ENCODE measurements at places on chromosomes 2 and 18.

GRCh38 chr18:64929036-64929435 is 780.1 kb upstream of the LINC00305 start:
- DNase-seq, result no peak

GRCh38 chr2:240918258-240919091 is 12.3 kb downstream of the CROCC2 start:
- peak; percentile 5 for DNase-seq

GRCh38 chr2:188663301-188663700 is 310.9 kb upstream of the COL3A1 start:
- no peak for DNase-seq

DNA sequence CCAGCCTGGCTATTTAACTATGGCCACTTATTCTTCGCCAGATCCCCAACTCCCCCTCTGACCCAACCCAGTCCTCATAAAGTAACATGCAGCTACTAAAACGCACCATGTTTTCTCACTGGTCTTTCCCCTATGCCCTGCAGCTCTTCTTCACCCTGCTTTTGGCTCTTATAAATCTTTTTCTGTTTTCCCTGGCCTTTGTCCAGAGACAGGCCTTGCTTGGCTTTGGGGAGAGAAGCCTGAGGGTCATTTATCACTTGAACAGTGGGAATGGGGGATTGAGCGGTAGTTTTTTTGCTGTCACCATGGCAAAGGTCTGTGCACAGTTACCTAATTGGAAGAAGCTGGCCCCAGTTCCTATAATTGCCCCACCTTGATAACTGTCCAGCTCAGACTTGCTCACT is 202.9 kb upstream of the NT5C1B start:
- DNase-seq, result no peak

DNA sequence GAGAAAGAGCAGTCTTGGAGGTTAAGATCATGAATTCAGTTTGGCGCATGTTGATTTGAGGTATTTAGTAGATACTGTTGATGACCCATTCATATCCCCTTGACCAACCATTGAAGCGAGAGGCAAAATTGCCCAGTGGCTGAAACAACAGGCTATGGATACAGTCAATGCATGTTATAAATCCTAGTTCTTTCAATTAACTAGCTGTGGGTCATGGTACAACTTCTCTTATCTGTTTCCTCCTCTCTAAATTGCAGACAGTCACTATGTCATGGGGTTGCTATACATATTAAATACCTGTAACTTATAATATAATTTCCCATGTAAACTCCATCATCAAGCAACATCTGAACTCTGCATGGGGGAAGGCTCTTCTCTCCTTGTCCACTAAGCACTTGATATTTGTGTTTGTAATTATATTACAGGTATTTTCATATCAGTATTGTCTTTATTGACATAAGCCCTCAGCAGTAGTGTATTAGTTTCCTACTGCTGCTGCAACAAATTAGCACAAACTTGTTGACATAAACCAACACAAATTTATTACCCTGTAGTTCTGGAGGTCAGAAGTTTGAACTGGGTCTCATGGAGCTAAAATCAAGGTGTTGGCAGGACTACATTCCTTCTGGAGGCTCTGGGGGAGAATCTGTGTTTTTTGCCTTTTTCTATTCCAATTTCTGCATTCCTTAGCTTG is 61.7 kb upstream of the ACTR3 start:
- no peak for DNase-seq

DNA sequence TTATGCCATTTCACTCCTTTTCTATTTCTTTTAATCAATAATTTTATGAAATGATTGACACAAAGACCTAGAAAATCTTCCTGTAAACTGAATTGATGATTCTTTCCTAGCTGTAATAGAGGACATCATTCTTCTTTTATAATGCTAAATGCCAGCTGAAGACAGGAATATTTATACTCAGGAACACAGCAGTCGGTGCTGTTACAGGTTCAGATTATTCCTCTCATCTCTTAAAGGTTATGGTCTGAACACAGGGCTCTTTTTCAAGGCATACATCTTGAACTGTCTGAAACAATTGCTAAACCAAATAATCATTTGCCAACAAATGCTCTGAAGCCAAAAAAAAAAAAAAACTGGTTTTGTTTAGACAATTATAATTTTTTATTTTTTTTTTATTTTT is 305.0 kb upstream of the MMADHC start:
- DNase-seq, result no peak

- no peak for DNase-seq
Measured at GRCh38 chr18:58235001-58235436, 191.0 kb downstream of the NEDD4L start.

- DNase-seq, result no peak
Measured at GRCh38 chr2:58030771-58031170, 15.8 kb upstream of the VRK2 start.

DNA sequence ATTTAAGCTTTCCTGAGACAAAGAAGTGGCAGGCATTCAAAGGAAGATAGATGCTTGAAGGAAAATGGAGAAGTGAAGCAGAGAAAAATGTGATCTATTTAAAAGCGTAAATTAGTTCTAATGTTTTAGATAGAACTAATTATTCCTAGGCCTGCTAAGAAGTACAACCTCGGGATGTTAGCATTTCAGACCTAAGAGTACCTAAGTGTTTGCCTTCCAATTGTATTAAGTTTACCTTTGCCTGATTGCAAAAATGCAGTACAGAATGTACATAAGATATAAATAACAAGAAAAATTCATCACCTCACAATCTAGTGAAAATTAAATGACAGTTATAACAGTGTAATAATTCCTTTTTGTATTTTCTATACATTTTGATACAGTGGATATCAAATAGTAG is 71.1 kb upstream of the HNMT start:
- DNase-seq, result no peak

DNA sequence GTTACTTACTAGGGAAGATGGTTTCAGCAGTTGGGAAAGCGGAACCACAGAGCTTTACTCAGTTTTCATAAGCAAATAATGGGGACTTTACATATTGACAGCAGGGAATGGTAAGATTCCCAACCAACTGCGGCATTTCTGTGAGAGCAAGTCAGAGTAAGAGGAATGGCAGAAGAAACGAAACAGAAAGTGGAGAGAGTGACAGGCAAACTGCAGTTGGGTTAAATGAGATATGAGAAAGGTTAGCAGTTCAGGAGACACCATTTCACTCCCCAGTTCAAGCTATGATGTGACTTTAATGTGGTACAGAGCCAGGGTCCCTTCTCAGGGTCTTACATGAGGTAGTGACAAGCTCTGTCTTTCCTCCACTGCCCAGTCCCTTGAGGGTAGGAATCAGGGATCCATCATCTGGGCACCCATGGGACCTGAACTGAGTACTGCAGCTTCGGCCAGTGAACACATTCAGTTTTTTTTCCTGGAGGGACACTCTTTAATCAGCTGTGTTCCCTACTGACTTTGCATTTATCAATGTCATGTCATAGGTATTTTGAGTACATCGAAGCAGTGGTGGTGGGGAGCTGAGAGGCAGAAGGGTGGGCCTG is 33.0 kb upstream of the GREB1 start:
- no peak for DNase-seq

- no peak for DNase-seq
Measured at GRCh38 chr2:45909677-45910191, 258.3 kb downstream of the PRKCE start.

GRCh38 chr18:13530879-13531387 is 195.4 kb downstream of the FAM210A start:
- peak; percentile 26 for DNase-seq

DNA sequence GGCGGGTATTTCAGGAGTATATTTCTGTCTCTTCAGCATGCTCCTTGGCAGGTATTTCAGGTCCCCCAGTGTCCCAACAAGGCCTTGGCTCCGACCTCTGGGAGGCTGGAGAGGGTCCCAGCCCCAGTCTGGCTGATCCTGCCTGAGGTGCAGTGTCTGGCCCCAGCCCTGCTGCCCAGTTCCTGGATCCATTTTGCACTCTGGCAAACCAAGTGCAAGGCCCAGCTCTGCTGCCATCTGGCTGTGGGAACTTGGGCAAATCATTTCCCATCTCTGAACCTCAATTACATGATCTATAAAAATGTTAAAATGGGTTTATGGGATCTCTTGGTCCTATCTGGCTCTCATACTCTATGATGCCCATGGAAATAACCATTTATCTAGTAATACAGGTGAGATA is 63.6 kb downstream of the ZBTB7C start:
- DNase-seq, result no peak

- no peak for DNase-seq
Measured at GRCh38 chr2:85135660-85135914, 2.4 kb downstream of the TCF7L1 start.

- no peak for DNase-seq
Measured at GRCh38 chr18:11289248-11289647, 139.9 kb upstream of the PIEZO2 start.

DNA sequence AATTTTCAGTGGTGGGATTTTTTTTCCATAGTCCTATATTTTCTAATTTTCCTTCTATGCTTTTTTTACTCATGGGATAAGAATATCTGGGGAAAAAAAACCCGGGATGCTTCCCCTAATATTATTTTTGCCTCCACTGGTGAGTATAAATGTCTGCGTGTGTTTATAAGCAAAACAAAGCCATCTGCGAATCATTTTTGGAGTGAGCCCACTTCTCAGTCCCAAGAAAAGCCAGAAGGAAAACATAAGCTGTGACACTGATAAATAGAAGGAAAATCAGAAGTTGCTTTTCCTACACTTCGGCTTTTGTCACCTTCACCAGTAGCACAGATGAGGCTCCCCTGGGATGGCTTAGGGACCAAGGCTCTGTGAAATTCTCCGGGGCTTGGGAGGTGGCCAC is 134.7 kb upstream of the PID1 start:
- DNase-seq, result no peak

DNA sequence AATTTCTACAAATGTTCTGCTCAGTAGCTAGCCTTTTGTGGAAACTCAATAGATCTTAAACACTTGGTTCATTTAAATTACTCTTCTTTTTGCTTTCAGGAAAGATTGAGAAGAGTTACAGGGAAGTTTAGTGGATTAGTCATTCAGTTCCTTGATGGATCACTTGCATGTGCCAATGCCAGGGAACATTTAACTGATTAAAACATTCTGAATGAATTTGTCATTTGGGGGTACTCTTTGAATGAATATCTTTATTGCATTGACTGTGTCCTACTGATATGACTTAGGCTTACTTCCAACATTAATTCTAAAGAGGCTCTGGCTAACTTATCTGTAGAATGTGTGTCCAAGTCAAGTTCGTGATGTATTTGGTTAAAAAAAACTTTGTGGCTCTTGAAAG is 199.8 kb downstream of the PLCL1 start:
- DNase-seq, result no peak

DNA sequence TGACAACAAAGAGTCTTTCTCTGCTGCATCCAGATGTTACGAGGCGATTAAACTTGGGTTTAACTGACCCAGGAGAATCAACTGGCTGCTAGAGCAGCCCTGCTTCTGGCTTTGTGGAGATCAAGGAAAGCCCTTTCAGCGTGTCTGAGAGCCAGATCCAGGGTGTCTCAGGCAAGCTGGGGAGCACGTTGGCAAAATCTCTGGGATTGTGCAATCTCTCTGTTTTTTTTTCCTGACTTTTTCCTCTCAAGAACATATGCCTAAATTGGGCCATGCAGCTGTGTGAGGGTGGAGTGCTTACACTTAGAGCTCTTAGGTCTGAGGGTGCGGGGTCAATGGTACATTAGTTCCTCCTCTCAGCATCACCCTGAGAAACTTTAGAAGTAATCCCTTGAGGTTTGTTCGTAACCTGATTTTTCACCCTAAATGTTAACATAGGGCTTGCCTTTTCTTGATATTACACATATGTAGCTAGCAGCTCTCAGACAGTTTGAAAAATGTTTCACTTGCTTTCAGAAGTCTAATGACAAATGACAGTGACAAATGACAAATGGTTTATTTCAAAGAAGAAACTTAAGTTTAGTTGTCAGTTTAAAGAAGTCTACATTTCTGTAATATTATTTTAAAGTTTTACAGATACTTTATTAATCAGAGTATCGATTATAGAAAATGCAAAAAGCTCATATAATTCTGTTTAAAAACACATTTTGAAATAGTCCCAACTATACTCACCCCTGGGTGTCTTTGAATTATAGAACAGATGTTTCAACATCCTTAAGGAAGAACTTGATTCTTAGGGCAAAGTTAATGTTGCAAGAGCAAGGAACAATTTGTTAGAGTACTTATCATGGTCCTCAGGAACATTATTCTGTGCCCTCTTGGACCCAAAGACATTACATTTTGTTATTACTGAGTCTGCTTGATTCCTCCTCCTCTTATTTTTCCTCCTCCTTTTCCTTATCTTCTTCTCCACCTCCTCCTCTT is 38.4 kb upstream of the ZSWIM2 start:
- no peak for DNase-seq

DNA sequence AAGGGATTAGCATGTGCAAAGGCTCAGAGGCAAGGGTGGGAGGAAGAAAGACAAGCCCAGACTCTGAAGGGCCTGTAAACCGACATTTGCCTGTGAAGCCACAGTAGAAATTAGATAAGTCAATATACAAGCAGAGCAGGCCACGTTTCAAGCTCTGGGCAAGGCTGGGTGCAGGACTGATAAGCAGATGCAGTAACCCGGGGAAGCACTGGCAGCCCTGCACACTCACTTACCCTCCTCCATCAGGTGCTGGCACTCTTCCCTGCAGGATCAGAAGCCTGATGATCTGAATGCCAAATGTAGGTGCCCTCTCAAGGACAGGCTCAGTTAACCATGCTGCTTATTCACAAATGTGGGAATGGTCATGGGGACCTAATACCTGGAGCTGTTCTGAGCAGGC is 46.3 kb upstream of the RAB12 start:
- peak; percentile 9 for DNase-seq

GRCh38 chr2:4674007-4674406 is 970.6 kb downstream of the DCDC2C start:
- no peak for DNase-seq

DNA sequence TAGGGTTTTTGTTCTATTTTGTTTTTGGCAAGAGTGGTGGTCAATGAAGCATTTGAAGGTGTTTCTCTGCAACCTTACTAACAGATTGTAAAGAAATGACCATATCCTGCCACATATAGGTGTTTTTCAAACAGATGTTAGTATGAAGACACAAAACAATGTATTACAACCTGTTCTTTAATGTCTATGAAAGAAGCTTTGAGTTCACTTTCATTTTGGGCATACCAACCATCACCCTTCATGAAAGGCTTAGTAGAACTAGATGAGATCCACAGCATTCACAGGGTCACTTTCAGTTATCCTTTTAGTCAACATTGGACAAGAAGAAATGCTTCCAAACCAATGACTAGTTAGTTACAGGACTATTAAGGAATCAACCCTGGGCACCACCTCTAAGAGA is 95.1 kb downstream of the EHBP1 start:
- DNase-seq, result no peak
